Stimulated activated CD4-positive, alpha-beta T cell treated with anti-CD3 and anti-CD28 coated beads, Interleukin-12 subunit alpha, Interleukin-12 subunit beta, amount 100 ng/mL, for 48 hours (primary cell): ENCODE measurements at places on chromosomes 16 and 17.

DNA sequence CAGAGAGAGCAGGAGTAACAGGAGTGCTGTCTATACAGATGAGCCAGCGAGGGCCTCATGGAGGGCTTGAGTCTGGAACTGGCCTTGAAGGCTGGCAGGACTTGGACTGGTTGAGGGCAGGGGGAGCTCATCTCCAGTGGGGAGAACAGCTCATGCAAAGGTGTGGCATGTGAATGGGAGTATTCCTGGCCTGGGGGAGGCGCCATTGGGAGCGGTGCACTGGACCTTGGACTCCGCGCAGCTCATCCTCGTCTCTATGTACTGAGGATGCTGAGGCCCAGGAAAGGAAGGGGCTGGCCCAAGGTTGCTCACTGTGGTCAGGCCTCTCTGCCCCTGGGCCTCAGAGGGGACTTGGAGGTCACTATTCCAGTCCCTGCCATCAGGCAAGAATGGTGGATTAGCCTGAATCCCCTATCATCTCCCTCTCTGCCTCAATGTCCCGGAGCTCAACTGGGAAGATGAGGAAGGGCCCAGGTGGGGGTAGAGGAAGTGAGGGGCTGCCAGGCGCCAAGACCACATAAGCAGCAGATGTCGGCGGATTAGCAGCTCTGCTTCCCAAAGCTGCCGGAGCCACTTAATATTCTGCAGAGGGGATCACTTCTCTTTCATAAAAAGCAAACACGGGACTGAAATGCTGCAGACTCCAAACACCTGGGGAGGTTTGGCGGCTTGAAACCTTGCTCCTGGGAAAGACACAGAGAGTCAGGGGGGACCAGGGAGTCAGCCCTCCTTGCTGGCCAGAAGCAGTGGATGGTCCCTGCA lies 88.9 kb downstream of the SDK2 start:
- no peak for DNase-seq

DNA sequence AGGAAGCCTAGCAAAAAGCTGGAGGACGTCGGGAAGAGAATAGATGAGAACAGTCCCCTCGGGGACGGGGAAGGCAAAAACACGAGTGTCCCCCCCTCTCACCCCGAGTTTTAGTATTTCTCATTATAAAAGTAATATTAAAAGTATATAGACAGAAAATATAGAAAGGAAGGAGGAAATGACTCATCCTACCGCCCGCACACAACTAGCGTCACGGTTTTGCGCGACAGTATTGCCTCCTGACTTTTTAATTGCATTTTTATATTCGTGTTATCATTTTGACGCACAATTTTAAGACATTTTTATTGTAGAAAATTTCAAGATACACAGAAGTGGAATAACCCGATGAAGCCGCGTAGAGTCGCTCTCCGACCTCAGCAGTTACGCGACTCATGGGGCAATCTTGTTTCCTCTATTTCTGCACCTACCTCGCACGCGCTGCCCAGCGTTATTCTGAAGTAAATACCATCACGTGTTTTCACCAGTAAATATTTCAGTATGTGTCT lies 652 bp upstream of the SLC25A19 start:
- peak; percentile 55 for DNase-seq

DNA sequence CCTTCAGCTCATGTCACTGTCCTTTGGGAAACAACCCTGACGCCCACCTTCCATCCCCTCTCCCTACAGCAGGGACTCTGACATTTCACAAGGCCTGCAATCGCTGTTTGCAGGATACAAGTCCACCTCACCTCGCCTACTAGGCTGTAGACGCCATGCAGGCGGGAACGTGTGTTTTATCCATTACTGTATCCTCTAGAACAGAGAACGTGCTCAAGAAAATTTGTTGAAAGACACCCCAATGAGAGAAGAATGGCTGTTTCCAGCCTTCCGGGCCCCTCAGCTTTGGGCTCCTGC lies 1.5 kb upstream of the TTYH2 start:
- DNase-seq = no peak

DNA sequence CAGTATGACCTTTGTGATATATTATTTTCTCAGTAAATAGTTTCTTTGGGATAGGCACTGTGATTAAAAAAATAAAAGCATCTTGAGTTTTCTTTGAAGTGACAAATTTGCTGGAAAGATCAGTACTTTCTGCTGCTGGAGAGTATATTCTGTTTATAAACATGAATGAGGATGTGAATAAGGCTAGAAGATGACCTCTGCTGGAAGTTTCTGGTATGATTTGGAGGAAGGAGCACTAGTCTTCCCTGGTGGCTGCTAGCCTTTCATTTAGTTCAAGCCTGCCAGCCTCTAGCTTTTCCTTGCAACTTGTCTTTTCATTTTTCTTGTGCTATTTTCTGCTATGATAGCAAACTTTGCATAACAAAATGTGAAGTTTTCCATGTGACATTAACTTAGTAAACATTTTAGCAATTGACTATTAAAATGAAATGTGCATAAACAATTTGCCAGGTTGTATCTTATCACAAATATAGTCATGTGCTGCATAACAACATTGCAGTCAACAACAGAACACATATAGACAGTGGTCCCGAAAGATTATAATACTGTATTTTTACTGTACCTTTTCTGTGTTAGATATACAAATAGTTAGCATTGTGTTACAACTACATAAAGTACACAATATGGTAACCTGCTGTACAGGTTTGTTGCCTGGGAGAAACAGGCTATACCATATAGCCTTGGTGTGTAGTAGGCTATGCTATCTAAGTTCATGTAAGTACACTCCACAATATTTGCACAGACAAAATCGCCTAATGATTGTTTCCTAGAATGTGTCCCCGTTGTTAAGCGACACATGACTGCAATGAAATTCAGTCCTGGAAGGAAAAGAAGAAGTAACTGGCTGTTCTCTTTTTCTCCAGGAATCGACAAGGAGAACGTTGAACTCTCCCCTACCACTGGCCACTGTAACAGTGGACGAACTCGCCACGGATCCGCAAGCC lies 18.1 kb upstream of the RAB11FIP4 start:
- peak; percentile 49 for DNase-seq

- no peak for DNase-seq
These were observed 47.9 kb downstream of the RABEP1 start for GRCh38 chr17:5329784-5330557.

- DNase-seq = no peak
These were observed 8.3 kb downstream of the KLHL36 start for GRCh38 chr16:84656649-84657048.

DNA sequence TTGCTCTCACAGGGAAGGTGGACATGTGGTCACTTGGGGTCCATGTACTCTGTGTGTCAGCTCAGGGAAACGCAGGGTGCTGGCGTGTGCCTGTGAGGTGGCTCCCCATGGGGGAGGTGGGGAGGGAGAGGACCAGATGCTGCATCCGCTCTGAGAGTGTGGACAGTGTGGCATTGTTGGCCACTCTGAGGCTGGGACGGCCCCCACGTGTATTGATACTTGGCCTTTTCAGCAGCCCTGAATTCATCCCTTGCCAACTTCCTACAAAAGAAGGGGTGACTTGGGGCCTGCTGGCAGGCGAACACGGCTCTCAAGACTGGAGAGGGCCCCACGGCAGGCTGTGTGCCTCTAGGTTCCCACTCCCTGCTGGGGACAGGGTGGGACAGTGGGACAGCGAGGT lies 120.1 kb downstream of the RAB11FIP4 start:
- DNase-seq = no peak

- DNase-seq = no peak
These were observed 65.3 kb upstream of the CRHR1 start for GRCh38 chr17:45718791-45719190.

- DNase-seq = peak; percentile 68
These were observed 146.5 kb upstream of the PLCG2 start for GRCh38 chr16:81632392-81633146.

GRCh38 chr17:69539781-69540319 lies 125.4 kb downstream of the MAP2K6 start:
- DNase-seq = no peak

- DNase-seq = no peak
These were observed 300.5 kb upstream of the CCL2 start for GRCh38 chr17:33954597-33954996.

- no peak for DNase-seq
These were observed 3.9 kb downstream of the MED9 start for GRCh38 chr17:17480593-17481148.

- DNase-seq = no peak
These were observed 135.7 kb downstream of the PRKCA start for GRCh38 chr17:66438101-66438500.

DNA sequence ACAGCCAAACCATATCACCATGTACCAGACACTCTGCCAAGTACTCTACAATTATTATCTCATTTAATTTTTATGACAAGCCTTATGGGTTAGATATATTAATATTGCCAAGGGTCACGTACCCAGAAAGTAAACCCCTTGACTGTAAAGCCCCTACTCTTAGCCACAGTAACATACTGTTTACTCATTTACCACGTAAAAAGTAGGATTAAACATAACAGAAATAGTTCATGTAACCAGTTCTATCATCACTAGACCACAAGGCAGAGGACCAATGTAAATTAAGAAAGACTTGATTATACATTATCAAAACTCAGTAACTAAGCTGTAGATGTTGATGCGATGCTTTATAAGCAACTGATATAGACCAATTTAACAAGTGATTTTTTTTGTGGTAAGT lies 101.5 kb upstream of the CNTNAP4 start:
- no peak for DNase-seq

GRCh38 chr16:47877166-47877565 lies 278.6 kb downstream of the ABCC12 start:
- DNase-seq = no peak

DNA sequence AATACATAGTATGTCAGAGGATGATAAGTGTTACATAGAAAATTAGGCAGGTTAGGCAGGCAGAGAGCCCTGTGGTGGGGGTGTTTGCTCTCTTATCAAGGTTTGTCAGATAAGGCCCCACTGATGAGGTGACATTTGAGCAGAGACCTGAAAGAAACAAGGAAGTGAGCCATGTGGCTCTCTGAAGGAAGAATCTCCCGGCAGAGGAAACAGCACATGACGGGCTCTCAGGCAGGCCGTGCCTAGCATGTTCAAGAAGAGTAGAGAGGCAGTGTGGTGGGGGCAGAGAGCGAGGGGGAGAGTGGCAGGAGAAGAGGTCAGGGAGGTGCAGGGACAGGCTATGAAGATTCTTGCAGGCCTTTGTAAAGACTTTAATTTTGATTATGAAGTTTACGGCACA lies 82.0 kb upstream of the ASIC2 start:
- DNase-seq = no peak

- DNase-seq = no peak
These were observed 75.2 kb upstream of the RNU2-1 start for GRCh38 chr17:43308999-43309398.

- DNase-seq = no peak
These were observed 10.2 kb upstream of the NATD1 start for GRCh38 chr17:21263376-21263775.

- DNase-seq = no peak
These were observed 16.8 kb downstream of the G6PC3 start for GRCh38 chr17:44087319-44087718.

GRCh38 chr17:37674511-37674910 lies 31.3 kb upstream of the DDX52 start:
- DNase-seq = no peak

DNA sequence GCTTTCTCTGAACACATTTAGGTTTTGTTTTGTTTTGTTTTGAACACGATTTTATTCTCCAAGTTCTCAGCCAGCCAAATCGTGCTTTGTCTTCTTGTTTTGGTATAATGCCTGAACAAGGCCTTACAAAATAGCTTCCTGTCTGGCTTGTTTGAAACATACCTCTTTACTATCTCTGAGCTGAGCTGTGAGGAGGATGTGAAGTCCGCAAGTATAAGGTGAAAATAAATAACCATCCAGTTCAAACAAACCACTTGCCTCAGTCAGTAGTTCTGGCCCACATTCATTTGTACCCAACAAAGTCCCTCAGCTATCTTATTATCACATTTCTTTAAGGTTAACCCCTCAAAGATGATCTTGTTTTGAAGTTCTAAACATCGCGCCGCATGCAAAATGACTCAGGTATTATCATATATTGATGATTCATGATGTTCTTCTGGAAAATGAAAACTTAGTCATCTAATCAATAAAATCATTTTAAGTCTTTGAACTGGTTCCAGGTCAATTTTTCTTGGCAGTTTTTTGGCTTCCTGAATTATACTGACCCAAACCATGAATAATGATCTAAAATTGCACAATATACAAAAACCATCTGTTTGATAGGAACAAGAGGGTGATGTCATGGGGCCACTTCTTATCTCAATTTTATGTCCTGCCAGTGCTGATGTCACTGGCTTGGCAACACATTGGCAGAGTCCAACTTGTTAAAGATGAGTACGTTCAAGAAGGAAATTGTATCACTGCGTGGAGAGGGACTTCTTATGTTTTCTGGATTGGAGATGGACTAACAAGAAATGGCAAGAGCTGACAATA lies 694.3 kb downstream of the KCNJ2 start:
- DNase-seq = no peak

GRCh38 chr16:88560714-88561484 lies 9.3 kb upstream of the ZC3H18 start:
- DNase-seq = no peak

DNA sequence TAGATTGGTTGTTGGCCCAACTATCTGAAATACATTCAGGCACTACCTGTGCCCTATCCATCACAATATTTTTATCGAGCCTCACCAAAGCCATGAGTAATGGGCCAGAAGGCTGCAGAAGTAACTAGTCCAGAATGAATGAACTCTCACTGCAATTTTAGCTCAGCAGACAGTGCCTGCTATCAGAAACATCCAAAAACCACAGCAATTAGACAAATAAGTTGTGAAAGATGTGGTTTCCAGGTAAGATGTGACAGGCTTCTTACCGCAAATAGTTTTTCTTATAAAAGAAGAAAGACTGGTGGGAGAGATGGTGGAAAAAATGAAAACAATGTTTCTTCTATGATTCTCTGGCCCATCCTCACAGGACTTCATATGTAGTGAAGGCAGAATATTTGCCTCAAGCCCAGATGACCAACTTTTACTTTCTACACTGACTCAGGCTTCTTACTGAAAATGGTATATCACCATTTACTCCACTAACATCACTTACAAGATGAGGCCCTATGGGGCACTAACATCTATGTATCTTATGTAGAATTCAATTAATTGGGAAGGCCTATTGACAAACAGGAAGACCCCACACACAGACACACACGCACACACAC lies 9.8 kb upstream of the RFFL start:
- DNase-seq = no peak

DNA sequence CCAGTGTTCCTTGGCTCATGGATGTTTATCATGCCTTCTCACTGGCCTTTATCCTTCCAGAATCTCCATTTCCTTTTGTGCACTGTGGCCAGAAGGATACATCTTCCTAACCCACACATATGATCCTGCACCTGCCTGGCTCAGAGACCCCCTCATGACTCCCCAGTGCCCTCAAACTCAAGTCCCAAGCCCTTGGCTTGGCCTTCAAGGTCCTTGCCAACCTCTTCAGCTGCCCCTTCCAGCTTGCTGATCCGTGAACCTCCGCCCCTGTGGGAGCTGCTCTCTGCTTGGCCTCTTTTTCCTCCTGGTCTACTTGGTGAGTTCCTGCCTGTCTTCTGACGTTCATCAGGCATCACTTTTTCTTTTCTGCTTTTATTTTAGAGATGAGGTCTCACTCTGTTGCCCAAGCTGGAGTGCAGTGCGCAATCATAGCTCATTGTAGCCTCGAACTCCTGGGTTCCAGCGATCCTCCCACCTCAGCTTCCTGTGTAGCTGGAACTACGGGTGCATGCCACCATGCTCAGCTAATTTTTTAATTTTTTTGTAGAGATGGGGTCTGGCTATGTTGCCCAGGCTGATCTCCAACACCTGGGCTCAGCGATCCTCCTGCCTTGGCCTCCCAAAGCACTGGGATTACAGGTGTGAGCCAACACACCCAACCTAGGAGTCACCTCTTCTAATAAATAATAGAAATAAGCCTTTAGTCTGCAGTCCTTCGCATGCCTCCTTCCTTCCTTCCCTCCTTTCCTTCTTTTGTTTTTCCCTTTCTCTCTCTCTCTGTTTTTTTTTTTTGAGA lies 2.5 kb upstream of the PYCARD start:
- DNase-seq = no peak
